Stimulated activated CD4-positive, alpha-beta T cell treated with anti-CD3 and anti-CD28 coated beads, TNF-alpha, amount 100 ng/mL, for 1 hour (primary cell): ENCODE measurements at places on chromosomes 6 and 20.

GRCh38 chr6:1389369-1390132 lies at the start of gene FOXF2:
FOXF2 (plus strand) TSS chr6:1389576; CDS start chr6:1389948, 372 bp downstream.
- DNase-seq, result no peak

- DNase-seq, result no peak
These were observed 3.1 kb upstream of the LAMA5 start for GRCh38 chr20:62370115-62370806.

DNA sequence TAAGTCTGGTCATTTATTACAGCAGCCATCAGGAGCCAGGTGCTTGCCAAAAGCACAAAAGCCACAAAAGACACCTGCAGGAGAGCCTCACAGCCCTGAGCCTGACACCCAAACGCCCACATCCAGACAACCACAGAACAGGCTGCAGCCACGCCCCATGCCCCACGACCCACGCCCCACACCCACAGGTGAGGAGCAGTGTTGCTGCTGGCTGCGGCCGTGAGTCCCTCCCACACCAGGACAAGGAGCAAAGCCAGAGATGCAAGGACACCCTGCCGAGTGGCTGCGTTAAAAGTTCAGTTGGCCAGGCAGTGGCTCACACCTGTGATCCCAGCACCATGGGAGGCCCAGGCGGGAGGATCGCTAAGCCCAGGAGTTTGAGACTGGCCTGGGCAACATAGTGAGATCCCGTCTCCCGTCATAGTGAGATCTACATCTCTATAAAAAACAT lies 43.0 kb downstream of the SLC2A4RG start:
- DNase-seq, result no peak

DNA sequence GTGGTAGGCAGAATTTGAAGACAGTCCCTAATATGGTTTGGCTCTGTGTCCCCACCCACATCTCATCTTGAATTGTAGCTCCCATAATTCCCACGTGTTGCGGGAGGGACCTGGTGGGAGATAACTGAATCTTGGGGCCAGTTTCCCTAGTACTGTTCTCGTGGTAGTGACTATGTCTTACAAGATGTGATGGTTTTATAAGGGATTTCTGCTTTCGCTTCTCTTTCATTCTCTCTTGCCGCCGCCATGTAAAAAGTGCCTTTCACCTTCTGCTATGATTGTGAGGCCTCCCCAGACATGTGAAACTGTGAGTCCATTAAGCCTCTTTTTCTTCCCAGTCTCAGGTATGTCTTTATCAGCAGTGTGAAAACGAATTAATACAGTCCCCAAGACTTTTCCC lies 103.4 kb downstream of the PDE10A start:
- no peak for DNase-seq
